Thymus (tissue), 14 donors: ENCODE measurements at places on chromosomes 7 and 10.

DNA sequence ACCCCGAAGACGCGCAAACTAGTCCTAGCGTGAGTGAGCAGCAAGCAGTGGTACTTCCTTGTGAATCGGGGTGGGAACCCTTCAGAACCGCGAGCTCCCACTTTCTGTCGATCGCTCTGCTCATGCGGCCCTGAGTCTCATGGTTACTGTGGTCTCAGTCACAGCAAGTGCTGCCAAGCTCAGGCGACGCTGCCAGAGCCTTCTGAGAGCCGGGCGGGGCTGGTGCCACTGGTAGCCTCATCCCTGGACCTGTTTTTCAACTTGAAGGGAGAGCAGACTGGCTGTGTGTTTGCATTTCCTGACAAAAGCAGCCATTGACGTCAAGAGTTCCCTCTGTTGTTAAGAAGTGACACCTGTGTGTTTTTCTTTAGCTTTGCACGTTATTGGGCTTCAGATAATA lies 32.9 kb upstream of the BHLHA15 start:
- no peak for DNase-seq

DNA sequence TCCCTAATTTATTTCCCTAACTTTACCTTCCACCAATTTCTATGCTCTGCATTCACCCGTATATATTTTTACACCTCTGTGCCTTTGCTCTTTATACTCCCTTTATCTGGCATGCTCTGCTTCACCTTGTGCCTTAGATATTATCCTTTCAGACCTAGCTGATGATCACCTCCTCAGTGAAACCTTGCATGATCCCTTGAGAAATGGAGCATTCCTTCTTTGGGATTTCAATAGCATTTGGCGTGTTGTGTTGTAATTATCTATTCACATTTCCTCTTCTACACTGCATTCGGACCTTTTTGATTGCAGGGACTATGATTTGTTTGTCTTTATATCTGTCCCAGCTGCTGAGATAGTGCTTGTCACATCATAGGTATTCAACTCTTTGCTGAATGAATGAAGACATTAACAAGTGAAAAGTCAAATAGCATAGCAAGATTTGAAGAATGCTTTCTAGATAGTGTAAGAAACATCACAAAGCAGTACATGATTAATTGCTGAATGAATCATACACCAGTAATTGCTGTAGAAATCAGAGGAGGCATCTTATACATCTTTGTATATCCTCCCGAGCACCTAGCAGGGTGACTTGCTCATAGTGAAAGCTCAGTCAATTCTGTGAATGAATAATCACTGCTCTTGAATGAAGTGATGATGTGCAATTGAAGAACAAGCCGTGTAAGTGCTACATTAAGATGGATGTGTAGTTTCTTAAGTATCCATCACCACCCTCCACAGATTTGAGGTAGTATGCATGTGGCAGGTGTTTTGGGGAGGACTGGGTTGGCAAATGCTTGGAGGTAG lies 2.0 kb upstream of the TM9SF3 start:
- DNase-seq = no peak

DNA sequence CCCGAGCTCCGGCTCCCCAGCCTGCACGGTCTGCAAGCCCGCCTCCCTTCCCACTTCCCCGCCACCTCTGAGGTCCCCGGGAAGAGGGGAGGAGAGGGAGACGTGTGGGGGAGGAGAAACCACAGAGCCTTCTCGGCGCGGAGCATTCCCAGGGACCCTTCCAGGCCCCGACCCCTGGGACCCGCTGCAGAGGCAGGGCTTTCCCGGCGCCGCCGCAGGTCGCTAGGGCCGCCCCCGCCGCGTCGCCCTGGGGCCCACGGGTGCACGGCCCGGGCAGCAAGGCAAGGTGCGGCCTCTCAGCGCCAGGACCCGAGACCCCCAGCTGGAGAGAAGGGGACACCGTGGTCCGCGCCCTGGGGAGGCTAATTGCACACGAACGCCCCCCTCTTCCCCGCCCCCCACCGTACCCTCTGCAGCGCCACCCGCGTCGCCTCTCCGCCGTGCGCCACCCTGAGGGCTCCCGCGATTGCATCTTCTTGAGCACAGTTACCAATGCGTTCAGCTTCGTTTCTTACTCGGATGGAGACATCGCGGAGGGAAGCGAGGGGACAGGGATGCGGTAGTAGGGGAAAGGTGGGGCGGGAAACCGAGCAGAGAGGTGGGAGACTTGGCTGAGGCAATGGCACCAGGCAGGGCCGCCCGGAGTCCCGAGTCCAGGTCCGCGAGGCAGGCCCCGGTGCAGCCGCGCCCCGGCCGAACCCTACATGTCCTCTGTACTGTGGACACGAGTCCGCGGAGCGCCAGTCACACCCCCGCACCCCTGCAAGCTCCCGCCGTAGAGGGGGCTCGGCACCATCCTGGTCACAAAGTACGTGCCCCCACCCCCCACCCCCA lies 28.9 kb downstream of the SKIDA1 start:
- no peak for DNase-seq

DNA sequence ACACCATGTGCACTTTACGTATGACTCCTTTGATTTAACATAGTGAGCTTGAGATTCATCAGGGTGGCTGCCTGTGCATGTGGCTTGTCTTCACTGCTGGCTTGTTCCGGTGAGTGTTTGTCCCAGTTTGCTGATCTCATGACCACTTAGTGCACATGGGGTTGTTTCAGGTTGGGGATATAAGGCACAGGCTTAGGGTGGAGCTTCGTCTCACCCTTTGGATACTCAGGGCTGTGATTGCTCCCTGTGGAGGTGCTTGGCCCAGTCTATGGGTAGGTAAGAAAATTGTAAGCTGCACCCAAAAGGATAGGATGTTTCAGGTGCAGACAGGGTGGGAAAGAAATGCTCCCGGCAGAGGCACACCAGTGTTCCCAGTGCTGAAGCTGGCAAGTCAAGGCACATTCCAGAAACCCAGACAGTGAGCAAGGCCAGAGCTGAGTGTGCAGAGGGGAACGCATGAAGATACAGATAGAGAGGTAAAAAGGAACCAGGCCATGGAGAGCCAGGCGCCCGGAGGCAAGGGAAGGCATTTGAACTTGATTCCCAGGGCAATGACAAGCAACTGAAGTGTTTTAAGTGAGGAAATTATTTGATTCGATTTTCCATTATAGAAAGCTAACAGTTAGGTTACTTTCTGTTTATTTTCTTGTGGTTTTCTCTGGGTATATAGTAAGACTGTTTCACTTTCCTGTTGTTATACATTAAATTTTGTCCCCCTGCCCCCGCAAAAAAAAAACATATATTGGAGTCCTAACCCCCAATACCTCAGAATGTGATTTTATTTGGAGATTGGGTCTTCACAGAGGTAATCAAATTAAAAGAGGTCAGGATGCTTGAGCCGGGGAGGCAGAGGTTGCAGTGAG lies 289.8 kb upstream of the KLF6 start:
- no peak for DNase-seq

DNA sequence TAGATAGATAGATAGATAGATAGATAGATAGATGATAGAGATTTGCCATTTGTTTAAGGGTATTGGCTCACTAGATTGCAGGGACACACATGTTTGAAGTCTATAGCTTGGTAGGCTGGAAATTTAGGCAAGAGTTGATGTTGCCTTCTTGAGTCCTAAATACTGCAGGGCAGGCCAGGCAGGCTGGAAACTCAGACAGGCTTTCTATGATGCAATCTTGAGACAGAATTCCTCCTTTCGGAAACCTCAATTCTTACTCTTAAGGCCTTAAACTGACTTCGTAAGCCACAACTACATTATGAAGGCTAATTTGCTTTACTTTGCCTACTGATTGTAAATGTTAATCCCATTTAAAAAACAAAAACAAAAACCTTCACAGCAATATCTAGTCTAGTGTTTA lies 322.9 kb upstream of the AKR1E2 start:
- no peak for DNase-seq

DNA sequence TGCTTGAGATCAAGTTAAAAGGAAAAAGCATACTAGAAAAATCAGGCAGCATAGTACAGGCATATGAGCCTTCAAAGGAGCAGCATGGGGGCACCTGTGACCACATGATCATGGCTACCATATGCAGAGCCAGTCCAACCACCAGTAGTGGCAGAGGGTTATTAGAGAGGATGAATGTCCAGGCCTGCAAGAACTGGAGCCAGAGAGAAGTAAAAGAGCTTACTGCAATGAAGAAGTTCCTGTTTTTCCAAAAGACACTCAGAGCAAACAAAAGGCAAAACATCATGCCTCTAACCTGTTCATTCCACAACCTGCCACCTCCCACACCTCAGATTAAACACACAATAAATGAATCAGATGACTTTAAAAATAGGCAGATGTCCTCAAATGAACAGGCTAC lies 99.6 kb upstream of the NAMPT start:
- no peak for DNase-seq

- no peak for DNase-seq
Observed at GRCh38 chr7:134829380-134829986, 50.0 kb downstream of the CALD1 start.

DNA sequence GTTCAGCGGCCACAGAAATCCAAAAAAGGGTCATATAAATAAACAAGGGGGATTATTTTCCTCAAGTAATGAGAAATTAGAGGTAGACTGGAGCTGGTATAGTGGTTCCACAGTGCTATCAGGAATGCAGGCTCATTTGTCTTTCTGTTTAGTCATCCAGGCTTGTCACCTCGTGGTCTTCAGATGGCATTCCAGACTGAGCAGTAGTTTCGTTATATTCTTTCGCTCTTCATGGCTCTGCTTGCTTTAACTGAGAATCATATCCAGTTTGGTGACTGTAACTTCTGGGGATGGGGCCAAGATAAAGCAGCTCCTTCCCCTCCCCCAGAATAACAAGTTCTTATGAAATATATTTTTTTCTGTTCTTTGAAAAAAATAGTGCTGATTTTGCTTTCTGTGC lies 9.5 kb downstream of the ANKIB1 start:
- DNase-seq = no peak

GRCh38 chr7:99407872-99408378 lies 472 bp downstream of the PDAP1 start:
- DNase-seq = peak; percentile 16

- DNase-seq = no peak
Observed at GRCh38 chr10:10500937-10501336, 516.7 kb upstream of the CELF2 start.

GRCh38 chr10:110335314-110336064 lies 30.8 kb upstream of the SMNDC1 start:
- DNase-seq = no peak

DNA sequence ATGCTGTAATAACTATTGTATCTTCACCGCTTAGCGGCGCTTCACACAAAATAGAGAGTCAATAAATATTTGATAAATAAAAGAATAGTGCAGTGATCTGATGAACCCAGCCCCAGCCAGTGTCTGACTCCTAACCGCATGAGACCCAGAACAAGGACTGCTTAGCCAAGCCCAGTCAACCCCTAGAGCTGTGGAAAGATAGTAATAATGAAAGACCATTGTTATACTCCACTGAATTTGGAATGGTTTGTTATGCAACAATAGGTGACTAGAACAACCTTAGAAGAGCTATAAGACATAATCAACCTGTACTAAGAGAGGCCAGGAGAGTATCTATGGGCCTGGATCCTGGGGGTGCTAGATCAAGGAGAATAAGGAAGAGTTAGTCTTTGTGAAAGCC lies 230.5 kb upstream of the INHBA start:
- DNase-seq = no peak

- DNase-seq = no peak
Observed at GRCh38 chr10:29688230-29688661, 53.5 kb upstream of the SVIL start.

DNA sequence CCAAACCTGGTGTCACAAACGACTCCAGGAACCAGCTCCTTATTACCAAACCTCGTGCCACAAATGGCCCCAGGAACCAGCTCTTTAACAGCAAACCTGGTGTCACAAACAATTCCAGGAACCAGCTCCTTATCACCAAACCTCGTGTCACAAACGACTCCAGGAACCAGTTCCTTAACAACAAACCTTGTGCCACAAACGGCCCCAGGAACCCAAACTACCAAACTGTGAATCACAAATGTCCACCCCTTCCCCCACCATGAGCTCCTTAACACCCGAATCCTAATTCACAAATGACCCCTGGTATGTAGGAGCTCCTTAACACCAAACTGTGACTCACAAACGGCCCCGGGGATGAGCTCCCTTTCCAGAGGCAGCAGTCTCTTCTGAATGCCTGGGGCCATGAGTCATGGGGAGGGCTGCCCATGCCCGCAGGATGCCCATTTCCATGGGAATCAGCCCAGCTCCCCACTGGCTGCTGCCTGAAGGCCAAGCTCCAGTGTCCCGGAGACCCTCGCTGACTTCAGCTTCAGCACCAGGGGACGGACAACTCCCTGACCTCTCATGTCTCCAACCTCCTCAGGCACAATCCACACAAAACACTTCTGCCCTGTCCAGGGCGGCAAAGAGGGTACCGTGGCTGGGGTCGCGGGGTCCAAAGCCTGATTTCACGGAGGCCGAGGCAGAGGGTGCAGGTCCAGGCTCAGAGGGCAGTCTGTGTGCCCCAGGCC lies 213.1 kb downstream of the ELFN1 start:
- no peak for DNase-seq

DNA sequence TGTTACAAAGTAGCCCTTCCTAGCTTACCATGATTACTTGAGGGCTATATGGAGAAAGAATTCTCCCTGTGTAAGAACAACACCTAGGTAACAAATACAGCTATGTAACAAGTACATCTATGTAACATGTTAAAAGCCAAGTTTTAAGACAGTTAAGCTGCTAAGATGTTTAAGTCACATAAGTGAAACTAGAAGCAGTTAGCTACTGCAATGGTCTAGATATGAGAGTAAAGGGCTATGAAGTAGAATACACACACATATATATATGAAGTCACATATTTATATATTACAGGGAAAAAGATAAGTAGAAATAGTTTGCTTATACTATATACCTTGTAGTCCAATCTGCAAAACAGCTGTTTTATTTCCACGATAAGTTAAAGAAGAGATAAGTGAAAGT lies 14.4 kb downstream of the POT1 start:
- no peak for DNase-seq

DNA sequence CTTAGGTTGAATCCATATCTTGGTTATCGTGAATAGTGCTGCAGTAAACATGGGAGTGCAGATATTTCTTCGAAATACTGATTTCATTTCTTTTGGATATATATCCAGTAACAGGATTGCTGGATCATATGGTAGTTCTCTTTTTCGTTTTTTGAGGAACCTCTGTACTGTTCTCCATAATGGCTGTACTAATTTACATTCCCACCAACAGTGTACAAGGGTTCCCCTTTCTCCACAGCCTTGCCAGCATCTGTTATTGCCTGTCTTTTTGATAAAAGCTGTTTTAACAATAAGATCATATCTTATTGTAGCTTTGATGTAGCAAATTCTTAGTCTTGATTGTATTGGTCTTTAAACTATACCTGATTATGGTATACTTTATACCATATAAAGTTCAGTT lies 45.3 kb downstream of the ZNRF2 start:
- no peak for DNase-seq

DNA sequence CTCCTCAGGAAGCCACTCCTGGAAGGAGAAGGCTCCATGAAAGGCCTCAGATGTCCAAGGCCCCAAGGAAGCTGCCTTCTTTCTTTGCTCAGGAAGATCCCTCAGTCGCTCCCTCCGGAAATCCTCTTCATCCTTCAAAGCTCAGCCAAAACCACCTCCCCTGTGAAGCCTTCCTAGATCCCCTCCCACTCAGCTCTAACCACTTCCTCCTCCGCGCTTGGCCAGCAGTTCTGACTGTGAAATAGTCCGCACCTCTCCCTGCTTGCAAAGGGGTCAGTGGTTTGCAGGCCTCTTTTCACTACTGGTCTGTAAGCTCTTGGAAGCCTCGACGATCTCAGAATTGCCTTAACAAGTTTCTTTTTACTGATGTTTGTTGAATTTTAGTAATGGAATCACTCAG lies 23.9 kb downstream of the PYROXD2 start:
- DNase-seq = no peak
